ENCODE measurements at places on chromosomes 6 and 20.

GRCh38 chr6:6764764-6765434, 176.4 kb downstream of the LY86 start:
- DNase-seq = no peak

- DNase-seq = no peak
Measured at GRCh38 chr6:159983641-159984080, 14.8 kb downstream of the IGF2R start.

GRCh38 chr6:40419946-40420728, 167.0 kb downstream of the LRFN2 start:
- DNase-seq = no peak

DNA sequence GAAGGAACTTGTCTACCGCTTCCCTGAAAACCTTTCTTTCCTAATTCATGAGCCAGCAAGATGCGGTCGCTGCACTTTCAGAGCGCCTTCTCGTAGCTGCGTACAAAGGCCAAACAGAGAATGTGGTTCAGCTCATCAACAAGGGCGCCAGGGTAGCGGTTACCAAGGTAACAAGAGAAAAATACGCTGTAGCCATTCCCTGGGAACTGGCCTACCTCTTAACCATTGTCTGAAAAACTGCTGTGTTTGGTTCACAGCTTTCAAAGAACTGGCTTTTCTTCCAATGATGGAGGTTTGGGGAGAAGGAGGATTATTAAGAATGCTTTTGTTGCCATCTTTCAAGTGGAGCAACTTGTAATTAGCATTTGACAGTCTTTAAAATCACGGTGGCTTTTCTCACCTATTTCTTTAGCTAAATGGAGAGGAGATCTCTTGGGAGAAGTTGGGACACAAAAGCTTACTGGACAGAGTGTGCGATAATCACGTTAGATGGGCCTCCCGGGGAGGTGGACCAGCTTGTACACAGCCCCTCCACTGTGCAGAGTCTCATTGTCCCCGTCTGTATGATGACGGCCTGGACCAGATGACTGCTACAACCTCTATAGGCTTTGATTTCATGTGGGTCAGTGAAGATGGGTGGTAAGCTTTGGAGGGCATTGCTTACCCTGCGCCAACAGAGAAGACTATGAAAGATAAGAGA, 71.5 kb downstream of the LYRM2 start:
- DNase-seq = no peak

- no peak for DNase-seq
Measured at GRCh38 chr20:43636429-43636828, 30.5 kb upstream of the MYBL2 start.

Measured in left colon (tissue), 2 donors.